Daoy (cell line): ENCODE measurements at places on chromosomes 11 and 22. TPM values are rescaled to one million over a fixed set of nuclear protein-coding genes. Genes with fewer than 3 reads are reported as not detected.

OR8H3 gene
- not detected in 2 replicates for total RNA-seq

GRCh38 chr11:86418106-86418505, 43.4 kb downstream of the CCDC81 start:
- DNase-seq = no peak

DNA sequence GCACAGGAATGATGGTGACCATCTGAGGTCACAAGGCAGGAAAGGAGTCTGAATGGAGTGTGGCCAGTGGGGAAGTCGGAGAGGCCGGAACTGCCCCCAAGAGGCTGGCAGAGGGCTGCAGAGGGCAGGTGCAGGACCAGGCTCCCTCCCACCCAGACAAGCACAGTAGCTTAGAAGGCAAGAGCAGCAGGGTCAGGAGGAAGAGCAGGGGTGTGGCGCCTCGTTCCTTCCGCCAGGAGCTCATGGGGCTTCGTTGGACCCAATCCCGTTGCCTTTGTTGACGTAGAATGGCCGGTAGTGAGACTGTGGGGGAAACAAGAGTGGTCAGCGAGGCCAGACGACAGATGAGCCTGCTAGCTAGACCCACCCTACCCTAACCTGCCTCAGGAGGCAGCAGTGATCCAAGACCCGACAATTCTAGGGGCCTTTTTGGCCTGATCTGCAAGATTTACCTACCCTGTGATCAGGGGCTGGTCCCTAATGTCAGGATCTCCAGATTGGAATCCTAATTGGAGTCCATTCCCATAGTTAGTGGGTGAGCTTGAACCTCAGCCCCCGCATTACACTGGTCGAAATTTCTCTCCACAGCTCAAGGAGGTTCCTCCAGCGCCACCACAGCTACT, 25.6 kb downstream of the TRIM29 start:
- DNase-seq = no peak

DNA sequence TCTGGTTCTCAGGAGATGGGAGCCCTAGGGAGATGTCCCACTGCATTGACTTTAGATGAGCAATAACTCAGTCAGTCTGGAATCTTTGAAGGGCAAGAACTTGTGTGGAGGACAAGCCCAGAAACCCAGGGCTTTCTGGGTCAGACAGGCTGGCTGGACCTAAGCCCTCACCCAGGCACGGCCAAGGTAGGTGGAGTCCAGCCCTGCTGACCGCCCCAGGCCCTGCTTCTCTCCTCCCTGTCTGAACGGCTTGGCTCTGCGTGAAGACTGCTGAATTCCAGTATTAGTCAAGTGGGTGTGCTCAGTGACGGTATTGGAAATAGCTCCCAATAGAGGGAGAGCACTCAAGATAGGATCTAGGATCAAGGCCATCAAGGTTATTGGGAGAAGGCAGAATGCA, 6.1 kb downstream of the CXCR5 start:
- no peak for DNase-seq

DNA sequence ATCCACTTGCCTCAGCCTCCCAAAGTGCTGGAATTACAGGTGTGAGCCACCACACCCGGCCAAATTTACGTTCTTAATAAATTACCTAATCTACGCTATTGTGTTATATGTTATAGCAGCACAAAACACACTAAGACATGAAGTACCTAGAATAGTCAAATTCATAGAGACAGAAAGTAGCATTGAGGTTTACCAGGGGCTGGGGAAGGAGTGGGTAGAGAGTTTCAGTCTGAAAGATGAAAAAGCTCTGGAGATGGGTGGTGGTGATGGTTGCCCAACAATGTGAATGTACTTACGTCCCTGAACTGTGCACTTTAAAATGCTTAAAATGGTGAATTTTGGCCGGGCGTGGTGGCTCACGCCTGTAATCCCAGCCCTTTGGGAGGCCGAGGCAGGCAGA, 65.7 kb upstream of the NUP50 start:
- no peak for DNase-seq

ARHGAP8 gene
- total RNA-seq = 4.6 and 28.2 TPM in 2 replicates

DNA sequence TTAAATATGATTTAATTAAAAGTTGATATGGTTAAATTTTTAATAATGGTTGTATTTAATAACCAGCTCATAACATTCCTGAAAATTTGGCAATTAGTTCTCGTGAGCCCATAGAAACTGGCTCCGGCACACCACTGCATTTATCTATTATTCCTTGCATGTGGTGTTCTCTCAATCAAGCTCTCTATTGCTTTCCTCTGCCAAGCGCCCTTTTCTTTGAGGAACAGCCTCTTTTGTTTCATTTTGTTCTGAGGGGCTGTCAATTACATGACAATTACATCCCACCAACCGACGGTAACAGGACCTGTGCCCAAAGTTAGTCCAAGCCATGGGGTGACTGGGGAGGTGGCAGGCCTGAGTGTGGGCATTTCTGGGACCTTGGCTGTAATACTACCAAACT, 8.1 kb downstream of the C11orf91 start:
- peak; percentile 40 for DNase-seq

DNA sequence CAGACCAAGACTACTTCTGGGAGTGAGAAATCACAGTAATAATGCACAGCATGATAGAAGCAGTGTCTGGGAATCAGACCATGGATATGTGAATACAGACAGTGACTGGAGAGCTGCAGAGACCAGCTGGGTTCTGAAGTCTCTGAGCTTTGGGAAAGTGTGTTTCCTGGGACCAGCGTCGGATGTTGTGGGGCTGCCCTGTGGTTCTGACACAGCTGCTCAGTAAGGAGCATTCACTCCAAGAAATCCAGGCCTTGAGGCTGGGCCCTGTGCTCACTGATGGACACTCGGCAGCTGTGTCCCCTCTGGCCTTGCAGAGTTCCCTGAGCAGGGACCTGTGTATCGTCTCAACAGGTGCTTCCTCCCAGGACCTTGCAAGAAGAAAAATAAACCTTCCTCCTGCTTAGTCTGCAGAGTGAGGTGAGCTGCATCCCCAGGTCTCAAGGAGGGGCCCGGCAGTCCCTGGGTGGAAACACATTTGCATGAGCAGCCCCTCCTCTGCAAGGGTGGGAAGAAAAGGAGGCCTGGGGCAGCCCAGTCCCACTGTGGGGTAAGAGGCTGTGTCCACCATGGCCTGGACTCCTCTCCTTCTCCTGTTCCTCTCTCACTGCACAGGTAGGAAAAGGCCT, 107.9 kb downstream of the VPREB1 start:
- no peak for DNase-seq

- DNase-seq = no peak
These were observed 68.9 kb downstream of the C11orf91 start for GRCh38 chr11:33631749-33632091.

DNA sequence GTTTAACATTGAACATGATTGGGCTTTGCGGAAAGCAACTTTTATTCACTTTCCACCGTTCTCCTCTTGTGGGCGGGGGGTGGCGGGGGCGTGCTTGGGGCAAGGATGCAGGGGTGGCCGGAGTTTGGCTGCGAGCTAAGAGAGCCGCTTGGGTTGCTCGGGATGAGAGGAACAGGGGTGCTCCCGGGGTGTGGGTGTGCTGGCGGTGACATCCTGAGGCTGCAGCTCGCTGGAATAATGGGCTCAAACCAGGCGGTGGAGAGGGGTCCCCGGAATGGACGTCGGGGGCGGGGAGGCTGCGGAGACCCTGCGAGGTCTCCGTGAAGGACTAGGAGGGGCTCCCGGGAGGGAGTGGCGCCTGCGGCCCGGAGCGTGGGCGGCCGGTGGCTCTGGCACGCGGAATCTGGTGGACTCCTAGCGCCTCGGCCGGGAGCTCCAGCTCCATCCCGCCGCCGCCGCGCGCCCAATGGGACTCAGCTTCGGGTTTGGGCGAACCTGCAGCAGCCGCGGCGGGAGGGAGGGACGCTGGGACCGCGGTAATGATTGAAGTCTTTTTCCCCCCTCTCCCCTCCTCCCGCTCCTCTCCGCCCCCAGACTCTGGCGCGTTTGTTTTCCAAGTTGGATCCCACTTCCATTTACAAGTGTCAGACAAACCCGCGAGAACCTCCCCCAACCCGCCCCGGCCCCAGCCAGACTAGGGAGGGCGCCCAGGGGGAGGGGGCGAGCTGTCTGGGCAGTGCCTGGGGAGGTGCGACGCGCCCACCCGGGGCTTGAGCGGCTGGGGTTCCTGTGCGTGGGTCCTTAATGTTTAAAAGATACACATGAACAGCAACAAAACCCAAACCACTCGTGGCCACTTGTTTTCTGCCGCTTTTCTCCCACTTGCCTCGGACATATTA, 2.0 kb downstream of the FAT3 start:
- DNase-seq = peak; percentile 52

GRCh38 chr11:3170044-3170755, 5.1 kb upstream of the OSBPL5 start:
- DNase-seq = no peak

- no peak for DNase-seq
These were observed 129.3 kb upstream of the NECTIN1 start for GRCh38 chr11:119858288-119858687.

GRCh38 chr11:60871378-60872061, 4.2 kb downstream of the ZP1 start:
- DNase-seq = peak; percentile 23

DNA sequence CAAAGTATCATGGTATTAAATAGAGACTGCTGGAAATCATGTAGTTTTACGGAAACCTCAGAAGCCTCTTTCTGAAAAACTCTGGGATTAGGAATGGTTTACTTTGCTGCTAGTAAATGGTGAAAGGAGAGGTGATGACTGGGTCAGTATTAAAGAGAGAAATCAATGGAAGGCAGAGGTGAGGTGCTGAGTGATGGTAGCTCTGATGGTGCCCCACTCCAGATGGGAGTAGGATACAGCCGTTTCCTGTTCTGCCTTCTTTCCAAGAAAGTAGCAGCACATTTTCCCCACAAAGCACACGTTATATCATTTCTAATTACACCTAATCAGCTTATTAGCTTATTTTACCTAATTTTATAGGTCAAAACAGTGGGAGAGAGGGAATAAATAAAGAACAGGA, 267.6 kb upstream of the PITPNB start:
- no peak for DNase-seq

DNA sequence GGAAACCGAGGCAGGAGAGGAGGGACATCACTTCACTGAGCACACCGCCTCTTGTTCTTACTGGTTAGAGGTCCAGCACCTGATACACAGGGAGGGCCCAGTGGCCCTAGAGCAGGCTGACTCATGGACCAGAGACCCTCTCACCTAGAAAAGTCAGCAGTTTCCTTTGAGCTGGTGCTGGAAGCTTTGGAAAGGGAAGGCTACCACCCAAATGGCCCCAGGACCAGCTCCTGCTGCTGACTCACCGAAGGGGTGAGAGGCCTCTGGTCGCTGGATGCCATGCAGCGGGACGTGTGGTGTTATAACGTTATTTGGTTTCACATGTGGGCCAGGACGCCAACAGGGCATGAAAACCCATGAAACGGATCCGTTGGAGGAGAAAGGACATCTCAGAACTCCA, 3.8 kb downstream of the NADSYN1 start:
- DNase-seq = no peak

- DNase-seq = peak; percentile 84
These were observed 49.0 kb downstream of the OR4D9 start for GRCh38 chr11:59560290-59560701.

MAPK8IP2 gene
- 3.7 and 4.4 TPM in 2 replicates for total RNA-seq

GRCh38 chr11:63551889-63552266, 11.3 kb downstream of the PLAAT2 start:
- DNase-seq = no peak

CCDC73 gene
- not detected in 2 replicates for total RNA-seq

- DNase-seq = no peak
These were observed 44.3 kb downstream of the PTPRJ start for GRCh38 chr11:48024635-48025071.

DNA sequence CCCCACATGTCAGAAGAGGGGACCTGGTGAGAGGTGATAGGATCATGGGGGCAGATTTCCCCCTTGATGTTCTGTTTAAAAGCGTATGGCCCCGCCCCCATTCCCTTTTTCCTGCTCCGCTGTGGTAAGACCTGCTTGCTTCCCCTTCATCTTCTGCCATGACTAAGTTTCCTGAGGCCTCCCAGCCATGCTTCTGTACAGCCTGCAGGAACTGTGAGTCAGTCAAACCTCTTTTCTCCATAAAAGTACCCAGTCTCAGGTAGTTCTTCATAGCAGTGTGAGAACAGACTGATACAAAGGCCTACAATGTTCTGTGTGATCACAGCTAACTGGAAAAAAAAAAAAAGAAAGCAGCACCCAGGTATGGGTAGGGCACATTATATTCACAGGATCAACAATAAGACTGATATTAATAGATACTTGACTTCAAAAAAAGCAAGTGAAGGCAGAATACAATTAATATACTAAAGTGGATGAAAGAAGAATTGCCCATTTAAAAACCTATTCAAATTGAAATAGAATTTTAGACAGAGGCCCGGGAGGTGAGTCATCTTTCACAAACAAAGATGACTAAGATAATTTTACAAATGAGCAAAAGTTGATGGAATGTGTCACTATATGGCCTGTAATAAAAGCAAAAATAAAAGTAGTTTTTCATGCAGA, 1.7 kb upstream of the OR52K1 start:
- peak; percentile 56 for DNase-seq

DNA sequence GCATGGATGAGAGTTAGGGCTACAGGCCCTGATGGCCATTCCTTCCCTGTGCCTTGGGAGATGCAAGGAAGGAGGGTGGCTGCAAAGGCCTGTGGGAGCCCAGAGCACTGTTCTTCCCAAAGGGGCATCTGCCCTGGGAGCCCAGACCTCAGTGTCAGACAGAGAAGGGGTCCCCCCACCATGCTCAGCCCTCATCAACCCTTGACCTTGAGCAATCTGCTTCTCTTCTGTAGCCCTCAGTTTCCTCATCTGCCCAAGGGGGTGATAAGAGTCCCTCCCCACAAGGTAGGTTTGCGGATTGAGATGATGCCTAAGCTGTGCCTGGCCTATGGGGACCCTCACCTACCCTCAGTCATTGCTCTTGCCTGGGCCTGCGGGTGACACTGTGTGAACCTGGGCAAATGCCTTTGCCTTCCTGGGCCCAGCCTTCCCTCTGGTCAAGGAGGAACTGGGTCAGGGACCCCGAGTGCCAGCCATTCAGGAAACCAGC, 47.5 kb downstream of the IGLL5 start:
- DNase-seq = no peak

TMEM191C gene
- total RNA-seq = 0.51 TPM in 1 of 2 replicates, not detected in the other

GRCh38 chr11:22555881-22556280, 69.7 kb downstream of the FANCF start:
- no peak for DNase-seq
